ENCODE measurements at places on chromosomes 4 and X.

DNA sequence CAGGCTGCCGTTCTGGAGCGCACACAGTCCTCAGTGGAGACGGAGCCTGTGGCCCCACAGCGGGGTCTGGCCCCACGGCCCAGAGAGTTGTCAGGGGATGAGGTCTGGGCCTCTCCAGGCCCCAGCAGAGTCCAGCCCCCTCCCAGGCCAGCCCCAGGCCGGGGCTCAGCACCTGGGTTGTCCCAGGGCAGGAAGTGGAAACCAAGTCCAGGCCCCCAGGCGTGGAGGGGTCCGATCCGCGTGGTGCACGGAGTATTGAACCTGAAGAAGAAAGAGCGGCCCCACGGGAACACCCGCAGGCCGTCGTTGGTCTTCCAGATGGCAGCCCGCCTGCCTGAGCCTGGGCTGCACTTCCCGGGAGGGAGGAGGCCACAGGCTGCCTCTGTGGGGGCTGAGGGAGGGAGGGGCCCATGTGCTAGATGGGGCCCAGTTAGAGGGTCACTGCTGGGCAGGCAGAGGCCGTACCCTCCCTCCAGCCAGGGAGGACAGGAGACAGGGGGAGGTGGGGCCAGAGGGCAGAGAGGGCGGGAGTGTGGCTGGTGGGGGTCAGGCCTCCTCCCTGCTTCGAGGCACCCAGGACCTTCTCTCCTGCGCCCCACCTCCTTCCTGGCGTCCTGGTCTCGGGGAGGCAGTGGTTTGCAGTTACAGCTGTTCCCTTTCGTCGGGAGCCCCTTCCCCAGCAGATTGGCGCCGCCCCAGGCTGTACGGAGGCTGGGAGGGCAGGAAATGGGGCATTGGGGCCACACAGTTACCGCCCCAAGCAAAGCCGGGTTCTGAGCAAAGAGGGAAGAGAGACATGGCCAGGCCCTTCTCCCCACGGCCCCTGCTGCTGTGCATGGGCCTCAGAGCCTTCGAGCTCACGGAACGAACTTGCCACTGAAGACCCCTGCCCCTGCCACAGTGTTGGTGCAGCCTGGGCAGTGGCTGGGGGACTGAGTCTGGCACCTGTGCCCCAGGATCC lies 8.1 kb downstream of the HGFAC start:
- no peak for DNase-seq

DNA sequence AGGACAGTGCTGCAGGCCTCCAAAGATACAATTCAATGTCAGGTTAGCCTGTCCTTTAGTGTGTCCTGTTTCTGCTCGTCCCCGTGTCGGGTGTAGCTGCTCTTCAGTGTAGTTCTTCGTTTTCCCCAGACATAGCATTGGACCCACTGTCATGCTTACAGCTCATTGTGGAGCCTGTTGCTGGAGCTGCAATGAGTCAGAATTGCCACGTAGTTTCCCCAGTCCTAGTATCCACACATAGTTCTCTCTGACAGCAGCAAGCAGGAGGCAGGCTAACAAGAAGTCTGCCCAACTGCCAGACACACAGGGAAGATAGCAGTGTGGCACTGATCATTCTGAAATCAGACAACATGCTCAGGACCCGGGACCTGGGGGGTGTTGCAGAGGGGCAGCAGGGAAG lies 49.2 kb downstream of the MOSPD2 start:
- DNase-seq = no peak

DNA sequence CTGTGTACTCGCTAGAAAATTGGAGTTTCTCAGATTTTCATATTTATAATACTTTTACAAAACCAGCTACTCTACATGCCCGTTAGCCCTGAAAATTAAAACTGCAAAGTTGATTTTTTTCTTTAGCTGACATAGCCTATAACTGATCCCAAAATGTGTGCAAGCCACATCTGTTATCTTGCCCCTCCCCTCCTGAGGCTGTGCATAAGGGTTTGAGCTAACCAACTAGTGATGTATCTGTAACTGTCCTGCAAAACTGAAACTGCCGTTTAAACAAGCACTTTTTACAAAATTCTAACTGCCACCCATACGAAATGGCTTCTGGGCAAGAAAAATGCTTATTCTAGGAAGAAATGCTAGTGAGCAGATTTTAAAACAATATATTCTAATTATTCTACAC lies 59.1 kb downstream of the EDNRA start:
- no peak for DNase-seq

DNA sequence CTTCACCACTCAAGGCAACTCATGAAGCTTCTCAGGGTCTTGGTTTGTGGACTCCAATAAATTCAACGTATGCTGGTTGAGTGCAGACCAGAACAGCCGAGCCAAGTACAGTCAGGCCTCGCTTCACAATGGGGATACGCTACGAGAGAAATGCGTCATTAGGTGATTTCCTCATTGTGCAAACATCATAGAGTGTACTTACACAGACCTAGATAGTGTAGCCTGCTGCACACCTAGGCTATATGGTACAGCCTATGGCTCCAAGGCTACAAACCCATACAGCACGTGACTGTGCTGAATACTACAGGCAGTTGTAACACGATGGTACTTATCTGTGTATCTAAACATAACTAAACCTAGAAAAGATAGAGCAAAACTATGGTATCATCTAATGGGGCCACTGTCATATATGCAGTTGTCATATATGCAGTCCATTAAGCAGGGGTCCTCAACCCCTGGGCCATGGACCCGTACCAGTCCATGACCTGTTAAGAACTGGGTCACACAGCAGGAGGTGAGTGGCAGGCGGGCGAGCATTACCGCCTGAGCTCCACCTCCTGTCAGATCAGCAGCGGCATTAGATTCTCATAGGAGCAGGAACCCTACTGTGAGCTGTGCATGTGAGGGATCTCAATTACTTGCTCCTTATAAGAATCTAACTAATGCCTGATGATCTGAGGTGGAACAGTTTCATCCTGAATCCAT lies 31.5 kb downstream of the RTL5 start:
- no peak for DNase-seq

DNA sequence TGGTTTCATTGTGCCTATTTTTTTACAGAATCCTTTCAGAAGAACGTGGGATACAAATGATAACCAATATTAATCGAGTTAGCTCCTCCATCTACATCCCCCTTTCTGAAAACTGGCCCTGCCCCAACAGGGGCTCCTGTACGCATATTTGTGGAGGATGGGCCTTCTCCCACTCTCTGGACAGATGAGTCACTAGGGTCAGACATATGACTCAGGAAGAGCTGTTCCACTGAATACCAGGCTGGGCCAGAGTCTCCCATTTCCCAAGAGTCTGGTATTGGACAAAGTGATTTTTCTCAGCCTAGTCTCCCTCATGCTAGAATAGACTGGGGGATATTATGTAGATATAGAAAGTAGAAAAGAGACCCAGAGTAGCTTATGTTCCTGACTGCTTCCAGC lies 142.4 kb downstream of the TSPAN5 start:
- DNase-seq = no peak

- DNase-seq = no peak
Observed at GRCh38 chr4:72876946-72877345, 192.6 kb downstream of the COX18 start.

Data from NCI-H1048 (cell line).